Osteocyte (in vitro differentiated cells): ENCODE measurements at places on chromosomes 13 and 19. TPM values are rescaled to one million over a fixed set of nuclear protein-coding genes. Genes with fewer than 3 reads are reported as not detected.
A peak's percentile ranks its signal among the peaks of the same experiment; 100 is the strongest.

GRCh38 chr19:46529622-46530451 is 34.2 kb upstream of the PNMA8B start:
- peaks cover 3% of the 10 kb centered on the region for H3K27me3 ChIP-seq
- peaks cover 9% of the 10 kb centered on the region for H3K4me1 ChIP-seq
- no peak for DNase-seq
- H3K4me3 ChIP-seq, result no peak overlapping the region
- H3K36me3 ChIP-seq, result no peaks in the 10 kb centered on the region

DNA sequence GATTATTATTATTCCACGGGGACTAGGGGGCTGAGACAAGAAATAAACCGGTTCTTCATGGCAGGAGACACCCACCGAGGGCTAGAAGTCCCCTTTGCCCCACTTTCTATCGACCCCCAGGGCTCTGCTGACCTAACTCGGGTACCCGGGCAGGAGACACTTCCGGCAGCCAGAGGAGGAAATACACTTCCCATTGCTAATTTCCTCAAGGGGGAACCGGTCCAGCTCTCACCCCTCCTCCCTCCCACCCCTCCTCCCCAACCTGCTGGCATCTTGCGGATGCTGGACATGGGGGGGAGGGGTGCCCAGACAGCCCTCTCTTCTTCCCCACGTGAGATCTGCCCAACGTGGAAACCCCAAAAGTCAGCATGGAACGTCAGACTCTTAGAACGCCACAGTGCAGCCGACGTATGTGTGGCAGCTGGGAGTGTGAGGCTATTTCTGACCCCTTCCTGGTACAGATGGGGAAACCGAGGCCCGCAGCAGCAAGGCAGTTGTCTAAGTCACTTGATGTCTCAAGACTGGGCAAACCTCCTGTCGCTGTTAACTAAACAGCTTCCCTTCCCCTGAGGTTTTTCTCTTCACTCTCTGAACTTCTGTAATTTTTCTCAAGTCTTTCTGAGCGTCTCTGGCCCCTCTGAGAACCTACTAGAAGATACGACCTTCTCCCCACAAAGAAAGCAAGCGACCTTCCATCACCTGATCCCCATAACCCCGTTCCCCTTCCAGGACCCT is 3.6 kb downstream of the GPR4 start:
- no peak for DNase-seq
- H3K4me3 ChIP-seq, result peak overlapping the region; percentile 16
- peaks cover 40% of the 10 kb centered on the region for H3K27me3 ChIP-seq
- peaks cover 4% of the 10 kb centered on the region for H3K36me3 ChIP-seq
- no peak overlapping the region for H3K27ac ChIP-seq
- H3K4me1 ChIP-seq, result peaks cover 30% of the 10 kb centered on the region

- H3K4me3 ChIP-seq, result no peak overlapping the region
- H3K36me3 ChIP-seq, result no peaks in the 10 kb centered on the region
- DNase-seq, result no peak
- H3K27me3 ChIP-seq, result no peaks in the 10 kb centered on the region
- H3K27ac ChIP-seq, result peak overlapping the region; percentile 85
These were observed 178.0 kb upstream of the KL start for GRCh38 chr13:32837973-32838927.

- peaks cover 35% of the 10 kb centered on the region for H3K4me1 ChIP-seq
- H3K4me3 ChIP-seq, result no peak overlapping the region
- no peak overlapping the region for H3K27ac ChIP-seq
- H3K27me3 ChIP-seq, result no peaks in the 10 kb centered on the region
- H3K36me3 ChIP-seq, result no peaks in the 10 kb centered on the region
These were observed 407.8 kb downstream of the COG6 start for GRCh38 chr13:40063278-40063698.

DNA sequence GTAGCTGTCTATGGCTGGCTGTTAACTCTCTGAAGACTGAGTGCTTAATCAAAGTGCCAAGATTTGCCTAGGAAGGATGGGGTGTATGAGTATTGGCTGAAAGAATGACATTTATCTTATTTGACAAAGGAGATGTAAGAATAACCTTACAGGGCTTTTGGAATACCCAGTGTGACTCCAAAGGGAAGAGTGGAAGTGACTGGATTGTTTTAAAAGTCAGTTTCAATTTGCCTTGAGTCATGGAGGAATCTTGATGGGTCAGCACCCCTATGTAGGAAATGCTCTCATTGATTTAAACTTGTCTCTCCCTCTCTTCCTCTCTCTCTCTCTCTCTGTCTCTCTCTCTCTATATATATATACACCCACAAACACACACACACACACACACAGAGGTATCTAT is 118.4 kb upstream of the CLDN10 start:
- H3K27me3 ChIP-seq, result peaks cover 8% of the 10 kb centered on the region
- no peak overlapping the region for H3K27ac ChIP-seq
- DNase-seq, result no peak
- H3K4me3 ChIP-seq, result no peak overlapping the region

Gene LYPD5
- not detected in 2 replicates for total RNA-seq

GRCh38 chr13:114043421-114044053 is 69.7 kb upstream of the C13orf46 start:
- H3K4me3 ChIP-seq, result no peak overlapping the region
- peaks cover 31% of the 10 kb centered on the region for H3K4me1 ChIP-seq
- H3K36me3 ChIP-seq, result peaks cover 7% of the 10 kb centered on the region
- DNase-seq, result no peak

Gene BLOC1S3
- total RNA-seq, result 16.9 and 23.1 TPM in 2 replicates

- H3K27me3 ChIP-seq, result no peaks in the 10 kb centered on the region
- no peaks in the 10 kb centered on the region for H3K4me1 ChIP-seq
- H3K27ac ChIP-seq, result no peak overlapping the region
- H3K4me3 ChIP-seq, result no peak overlapping the region
These were observed 622.1 kb upstream of the ARGLU1 start for GRCh38 chr13:107190065-107190464.

Gene CD33
- not detected in 2 replicates for total RNA-seq

DNA sequence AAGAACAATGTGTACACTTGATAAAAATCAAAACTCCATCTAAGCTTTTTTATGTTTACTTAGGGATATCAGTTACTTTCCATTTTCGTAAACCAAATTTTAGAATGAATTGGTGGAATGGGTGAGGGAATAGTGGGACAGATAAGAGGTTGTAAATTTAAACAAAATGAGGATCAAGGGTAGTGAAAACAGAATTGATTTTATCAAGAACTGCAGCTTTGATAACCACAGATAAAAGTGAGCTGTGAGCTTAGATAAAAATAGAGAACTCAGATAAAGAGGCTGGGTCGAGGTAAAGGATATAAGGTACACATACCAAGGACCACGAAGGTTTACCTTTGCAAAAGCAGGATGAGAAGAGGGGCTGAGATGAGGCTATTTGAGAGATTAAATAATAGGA is 813.2 kb upstream of the GPC6 start:
- H3K4me3 ChIP-seq, result no peak overlapping the region
- no peaks in the 10 kb centered on the region for H3K36me3 ChIP-seq
- no peak overlapping the region for H3K27ac ChIP-seq
- H3K4me1 ChIP-seq, result no peaks in the 10 kb centered on the region
- DNase-seq, result no peak

Gene SHANK1
- 0.29 and 0.40 TPM in 2 replicates for total RNA-seq

DNA sequence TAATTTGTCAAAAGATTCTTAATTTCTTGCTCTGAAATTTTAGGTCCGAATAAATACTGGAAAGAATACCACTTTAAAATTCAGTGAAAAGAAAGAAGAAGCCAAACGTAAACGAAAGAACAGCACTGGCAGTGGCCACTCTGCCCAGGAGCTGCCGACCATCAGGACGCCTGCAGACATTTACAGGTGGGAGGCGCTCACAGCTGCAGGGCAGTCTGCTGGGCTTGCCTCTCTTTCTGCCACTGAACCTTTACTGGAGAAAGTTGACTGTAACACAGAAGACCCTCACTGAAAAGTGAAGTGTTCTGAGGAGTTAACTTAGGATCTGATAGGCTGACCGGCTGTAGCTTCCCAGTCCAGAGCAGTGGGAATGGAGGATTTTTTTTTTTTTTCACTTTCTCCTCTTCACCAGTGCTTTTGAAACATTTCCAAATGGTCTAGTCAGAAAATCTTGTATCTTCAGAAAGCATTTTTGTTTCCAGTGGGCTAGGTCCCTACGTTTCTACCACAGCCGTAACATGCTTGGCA is 69.1 kb downstream of the URI1 start:
- DNase-seq, result no peak
- peaks cover 45% of the 10 kb centered on the region for H3K36me3 ChIP-seq
- no peaks in the 10 kb centered on the region for H3K27me3 ChIP-seq

GRCh38 chr19:10262771-10263170 is 8.1 kb upstream of the ICAM1 start:
- H3K27me3 ChIP-seq, result no peaks in the 10 kb centered on the region
- H3K27ac ChIP-seq, result no peak overlapping the region
- H3K36me3 ChIP-seq, result peaks cover 3% of the 10 kb centered on the region
- H3K4me1 ChIP-seq, result no peaks in the 10 kb centered on the region
- H3K4me3 ChIP-seq, result no peak overlapping the region

Gene ZNF296
- 0.68 and 0.70 TPM in 2 replicates for total RNA-seq

DNA sequence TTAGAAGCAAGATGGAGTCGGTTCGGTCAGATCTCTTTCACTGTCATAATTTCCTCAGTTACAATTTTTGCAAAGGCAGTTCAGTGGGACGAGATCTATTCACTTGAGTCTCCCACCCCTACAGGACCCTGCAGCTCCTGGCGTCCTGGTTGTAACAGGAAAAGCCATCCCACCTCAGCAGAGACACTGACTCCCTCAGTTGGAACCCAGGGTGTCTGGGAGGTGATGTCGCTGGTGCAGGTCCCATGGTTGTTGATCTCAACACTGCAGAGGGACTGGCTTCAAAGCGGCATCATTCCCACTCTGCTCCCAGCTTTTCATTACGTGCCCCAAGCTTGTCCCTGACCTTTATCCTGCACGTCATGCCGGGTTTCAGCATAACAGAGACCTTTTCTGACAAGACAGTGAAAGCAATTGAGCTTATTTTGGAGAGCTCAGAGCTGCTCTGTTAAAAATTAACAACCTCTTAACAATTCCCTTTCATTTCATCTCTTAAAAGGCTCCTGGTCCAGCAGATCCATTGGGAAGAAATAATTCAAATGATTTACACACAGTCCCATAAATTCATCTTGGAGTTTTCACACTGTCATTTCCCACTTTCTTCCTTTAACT is 17.6 kb upstream of the COG3 start:
- no peaks in the 10 kb centered on the region for H3K36me3 ChIP-seq
- no peak overlapping the region for H3K27ac ChIP-seq
- DNase-seq, result peak; percentile 63
- peaks cover 16% of the 10 kb centered on the region for H3K4me1 ChIP-seq

- peak overlapping the region; percentile 68 for H3K4me3 ChIP-seq
- H3K27ac ChIP-seq, result no peak overlapping the region
- H3K36me3 ChIP-seq, result no peaks in the 10 kb centered on the region
- no peak for DNase-seq
- H3K4me1 ChIP-seq, result peaks cover 15% of the 10 kb centered on the region
- H3K27me3 ChIP-seq, result peaks cover 25% of the 10 kb centered on the region
These were observed 2.0 kb downstream of the NPAS1 start for GRCh38 chr19:47021536-47022139.

- peaks cover 16% of the 10 kb centered on the region for H3K27me3 ChIP-seq
- no peak overlapping the region for H3K4me3 ChIP-seq
- H3K4me1 ChIP-seq, result no peaks in the 10 kb centered on the region
- H3K36me3 ChIP-seq, result no peaks in the 10 kb centered on the region
- H3K27ac ChIP-seq, result no peak overlapping the region
These were observed 60.5 kb downstream of the MAP4K1 start for GRCh38 chr19:38557205-38557799.

Gene TUBA3C
- total RNA-seq, result not detected in 2 replicates

- no peak for DNase-seq
- H3K36me3 ChIP-seq, result peaks cover 4% of the 10 kb centered on the region
- H3K27ac ChIP-seq, result no peak overlapping the region
- H3K4me1 ChIP-seq, result no peaks in the 10 kb centered on the region
- no peaks in the 10 kb centered on the region for H3K27me3 ChIP-seq
These were observed 675 bp downstream of the PEG3 start for GRCh38 chr19:56839652-56840450.

GRCh38 chr13:26872525-26873385 is 112.2 kb upstream of the GPR12 start:
- H3K4me3 ChIP-seq, result no peak overlapping the region
- no peak overlapping the region for H3K27ac ChIP-seq
- H3K27me3 ChIP-seq, result no peaks in the 10 kb centered on the region
- H3K4me1 ChIP-seq, result no peaks in the 10 kb centered on the region
- H3K36me3 ChIP-seq, result no peaks in the 10 kb centered on the region

Gene WASF3
- total RNA-seq, result 17.1 and 20.0 TPM in 2 replicates

Gene DCUN1D2
- total RNA-seq, result 27.5 and 29.0 TPM in 2 replicates

Gene MBD3L3
- total RNA-seq, result not detected in 2 replicates

Gene ANKRD24
- total RNA-seq, result 0.73 and 0.89 TPM in 2 replicates

GRCh38 chr19:14404312-14404711 is 14.8 kb downstream of the DDX39A start:
- no peak for DNase-seq
- no peak overlapping the region for H3K4me3 ChIP-seq
- no peaks in the 10 kb centered on the region for H3K27me3 ChIP-seq
- H3K36me3 ChIP-seq, result peaks cover 16% of the 10 kb centered on the region
- H3K4me1 ChIP-seq, result peaks cover 23% of the 10 kb centered on the region
- H3K27ac ChIP-seq, result no peak overlapping the region

Gene CHST8
- 0.35 TPM in 1 of 2 replicates, not detected in the other for total RNA-seq

DNA sequence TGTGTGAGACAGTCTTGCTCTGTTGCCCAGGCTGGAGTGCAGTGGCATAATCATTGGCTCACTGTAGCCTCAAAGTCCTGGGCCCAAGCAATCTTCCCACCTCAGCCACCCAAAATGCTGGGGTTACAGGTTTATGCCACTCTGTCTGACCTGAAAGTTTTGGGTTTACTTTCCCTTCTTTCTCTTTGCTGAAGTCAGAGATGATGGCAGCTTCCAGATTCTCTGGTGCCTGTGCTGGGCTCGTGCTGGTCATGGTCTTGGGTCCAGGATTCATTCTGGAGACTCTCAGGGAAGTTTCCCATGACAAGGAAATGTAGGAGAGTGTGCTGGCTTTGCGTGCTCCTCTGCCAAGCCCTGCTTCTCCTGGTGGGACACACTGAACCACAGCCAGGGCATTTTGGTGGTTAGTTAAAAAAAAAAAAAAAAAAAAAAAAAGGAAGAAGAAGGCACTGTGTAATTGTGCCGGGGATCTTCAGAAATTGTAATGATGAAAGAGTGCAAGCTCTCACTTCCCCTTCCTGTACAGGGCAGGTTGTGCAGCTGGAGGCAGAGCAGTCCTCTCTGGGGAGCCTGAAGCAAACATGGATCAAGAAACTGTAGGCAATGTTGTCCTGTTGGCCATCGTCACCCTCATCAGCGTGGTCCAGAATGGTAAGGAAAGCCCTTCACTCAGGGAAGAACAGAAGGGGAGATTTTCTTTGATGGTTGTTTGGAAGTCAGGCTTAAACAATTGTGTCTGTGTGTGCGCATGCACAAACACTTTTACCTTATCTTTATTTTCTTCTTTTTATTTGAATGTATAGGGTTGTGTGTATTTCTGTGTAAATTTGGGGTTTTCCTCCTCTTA is at the start of gene ALOX5AP:
Gene ALOX5AP, plus strand, starts transcription at position 519 of the 847 bp plus-strand sequence. Its CDS starts 63 bp downstream, at position 582.
- no peak for DNase-seq
- peaks cover 13% of the 10 kb centered on the region for H3K4me1 ChIP-seq
- no peaks in the 10 kb centered on the region for H3K36me3 ChIP-seq
- H3K27me3 ChIP-seq, result peaks cover 13% of the 10 kb centered on the region
- no peak within 1 kb of the TSS for H3K4me3 ChIP-seq

- H3K27me3 ChIP-seq, result no peaks in the 10 kb centered on the region
- H3K4me3 ChIP-seq, result no peak overlapping the region
- no peaks in the 10 kb centered on the region for H3K4me1 ChIP-seq
- H3K27ac ChIP-seq, result no peak overlapping the region
- no peak for DNase-seq
- peaks cover 4% of the 10 kb centered on the region for H3K36me3 ChIP-seq
These were observed 73.8 kb downstream of the CCDC70 start for GRCh38 chr13:51935326-51936171.

GRCh38 chr13:112689303-112690245 is at the start of gene ATP11A:
TSS of gene ATP11A (plus strand) at chr13:112690038. CDS start at chr13:112690417, 379 bp downstream.
- peaks cover 18% of the 10 kb centered on the region for H3K4me1 ChIP-seq
- H3K27ac ChIP-seq, result peak within 1 kb of the TSS; percentile 82
- peaks cover 1% of the 10 kb centered on the region for H3K27me3 ChIP-seq
- no peaks in the 10 kb centered on the region for H3K36me3 ChIP-seq
- DNase-seq, result peak; percentile 96
- peak within 1 kb of the TSS; percentile 79 for H3K4me3 ChIP-seq
